CD4-positive, CD25-positive, alpha-beta regulatory T cell (primary cell): ENCODE measurements at places on chromosomes 1 and 21. TPM values are rescaled to one million over a fixed set of nuclear protein-coding genes. Genes with fewer than 3 reads are reported as not detected.
A peak's percentile ranks its signal among the peaks of the same experiment; 100 is the strongest.

GRCh38 chr1:214458541-214458940 lies 92.9 kb downstream of the PTPN14 start:
- H3K4me1 ChIP-seq = no peaks in the 10 kb centered on the region
- H3K4me3 ChIP-seq = no peak overlapping the region
- DNase-seq = no peak
- H3K27ac ChIP-seq = no peak overlapping the region
- H3K27me3 ChIP-seq = peaks cover 9% of the 10 kb centered on the region
- H3K36me3 ChIP-seq = no peaks in the 10 kb centered on the region

FMO4 gene
- 2.0 TPM for total RNA-seq

GRCh38 chr21:34343838-34344381 lies 19.9 kb upstream of the KCNE2 start:
- no peaks in the 10 kb centered on the region for H3K36me3 ChIP-seq
- no peak overlapping the region for H3K27ac ChIP-seq
- no peak overlapping the region for H3K4me3 ChIP-seq
- H3K4me1 ChIP-seq = no peaks in the 10 kb centered on the region
- H3K27me3 ChIP-seq = no peaks in the 10 kb centered on the region

ACOT11 gene
- total RNA-seq = 0.15 TPM

DNA sequence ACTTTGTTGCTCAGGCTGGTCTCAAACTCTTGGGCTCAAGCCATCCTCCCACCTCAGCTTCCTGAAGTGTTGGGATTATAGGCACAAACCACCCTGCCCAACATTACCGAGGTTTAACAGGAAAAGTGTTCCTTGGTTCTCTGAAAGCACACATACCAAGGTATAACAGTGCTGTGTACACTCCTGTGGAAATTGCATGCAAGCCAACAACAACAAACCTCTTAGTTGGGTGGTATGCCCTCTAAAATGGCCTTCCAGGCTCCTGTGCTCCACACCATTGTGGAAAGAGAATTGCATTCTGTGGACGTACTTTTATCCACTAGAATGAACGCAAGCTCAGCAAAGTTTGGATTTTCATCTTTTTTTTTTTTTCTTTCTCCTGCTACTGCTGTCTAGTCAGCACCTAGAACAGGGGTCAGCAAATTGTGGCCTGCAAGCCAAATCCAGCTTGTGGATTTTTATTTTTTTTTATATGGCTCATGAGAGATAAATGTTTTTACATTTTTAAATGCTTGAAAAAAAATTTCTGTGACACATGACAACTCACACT lies 192.2 kb upstream of the TNR start:
- no peaks in the 10 kb centered on the region for H3K4me1 ChIP-seq
- peaks cover 11% of the 10 kb centered on the region for H3K36me3 ChIP-seq
- no peak overlapping the region for H3K27ac ChIP-seq
- H3K4me3 ChIP-seq = no peak overlapping the region
- no peaks in the 10 kb centered on the region for H3K27me3 ChIP-seq
- no peak for DNase-seq

GRCh38 chr1:226764533-226764932 lies 25.5 kb upstream of the ITPKB start:
- H3K4me3 ChIP-seq = no peak overlapping the region
- H3K27me3 ChIP-seq = peaks cover 3% of the 10 kb centered on the region
- H3K4me1 ChIP-seq = no peaks in the 10 kb centered on the region
- no peaks in the 10 kb centered on the region for H3K36me3 ChIP-seq

DNA sequence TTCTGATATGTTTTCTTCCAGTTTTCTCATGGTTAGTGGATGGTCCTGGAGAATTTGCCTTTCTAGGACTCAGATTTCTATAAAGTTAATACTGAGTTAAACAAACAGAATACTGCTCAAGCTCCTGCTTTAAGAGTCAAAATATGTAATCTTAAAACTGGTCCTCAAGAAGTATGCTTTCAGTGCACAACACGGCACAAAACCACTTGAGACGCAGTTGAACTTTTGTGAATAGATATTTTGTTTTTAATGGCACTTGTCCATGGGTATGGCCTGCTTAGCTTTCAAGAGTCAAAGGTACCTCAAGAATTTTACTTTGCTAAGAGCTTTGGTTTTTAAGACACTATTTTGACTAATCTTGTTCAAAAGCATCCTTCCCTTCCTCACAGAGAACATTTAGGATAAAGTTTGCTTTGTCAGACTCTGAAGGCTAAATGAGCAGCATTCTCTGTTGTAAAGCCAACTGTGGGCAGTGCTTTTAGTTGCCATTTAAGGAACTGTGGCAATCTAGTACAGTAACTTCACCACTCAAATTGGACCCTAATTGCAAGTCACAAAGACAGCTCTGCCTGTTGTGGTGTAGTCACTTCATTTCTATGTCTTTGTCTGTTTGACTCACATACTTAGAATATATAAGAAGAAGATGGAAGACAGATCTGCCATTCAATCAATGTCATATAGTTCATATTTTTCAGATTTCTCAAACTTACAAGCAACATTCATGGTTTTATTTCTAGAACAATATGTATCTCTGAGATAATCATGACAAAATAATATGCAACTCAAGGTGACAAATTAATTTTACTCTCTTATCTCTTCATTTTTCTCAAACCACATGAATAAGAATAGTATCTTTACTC lies 28.8 kb downstream of the SAMD13 start:
- no peak for DNase-seq
- H3K27ac ChIP-seq = no peak overlapping the region
- H3K27me3 ChIP-seq = no peaks in the 10 kb centered on the region
- H3K36me3 ChIP-seq = no peaks in the 10 kb centered on the region

DNA sequence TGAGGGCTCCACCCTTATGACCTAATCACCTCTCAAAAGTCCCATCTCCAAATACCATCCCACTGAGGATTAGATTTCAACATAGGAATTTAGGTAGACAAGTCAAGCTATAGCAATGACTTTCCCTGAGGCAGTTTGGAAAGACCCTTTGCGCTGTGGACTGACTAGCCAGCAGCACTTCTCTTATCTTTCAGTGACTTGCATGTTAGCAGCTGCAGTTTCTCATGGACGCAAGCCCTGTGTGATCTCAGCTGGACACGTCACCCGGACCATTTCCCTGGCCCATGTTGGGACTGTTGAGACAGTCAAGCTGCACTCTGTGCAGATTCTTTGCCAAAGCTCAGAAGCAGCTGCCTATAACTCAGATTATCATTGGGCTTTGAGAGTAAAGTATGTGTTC lies 408.1 kb upstream of the USP24 start:
- no peak for DNase-seq
- H3K4me1 ChIP-seq = no peaks in the 10 kb centered on the region
- H3K27ac ChIP-seq = no peak overlapping the region
- no peaks in the 10 kb centered on the region for H3K27me3 ChIP-seq
- no peak overlapping the region for H3K4me3 ChIP-seq

GRCh38 chr1:199837321-199837720 lies 190.2 kb upstream of the NR5A2 start:
- DNase-seq = no peak
- no peak overlapping the region for H3K27ac ChIP-seq
- no peaks in the 10 kb centered on the region for H3K36me3 ChIP-seq

DNA sequence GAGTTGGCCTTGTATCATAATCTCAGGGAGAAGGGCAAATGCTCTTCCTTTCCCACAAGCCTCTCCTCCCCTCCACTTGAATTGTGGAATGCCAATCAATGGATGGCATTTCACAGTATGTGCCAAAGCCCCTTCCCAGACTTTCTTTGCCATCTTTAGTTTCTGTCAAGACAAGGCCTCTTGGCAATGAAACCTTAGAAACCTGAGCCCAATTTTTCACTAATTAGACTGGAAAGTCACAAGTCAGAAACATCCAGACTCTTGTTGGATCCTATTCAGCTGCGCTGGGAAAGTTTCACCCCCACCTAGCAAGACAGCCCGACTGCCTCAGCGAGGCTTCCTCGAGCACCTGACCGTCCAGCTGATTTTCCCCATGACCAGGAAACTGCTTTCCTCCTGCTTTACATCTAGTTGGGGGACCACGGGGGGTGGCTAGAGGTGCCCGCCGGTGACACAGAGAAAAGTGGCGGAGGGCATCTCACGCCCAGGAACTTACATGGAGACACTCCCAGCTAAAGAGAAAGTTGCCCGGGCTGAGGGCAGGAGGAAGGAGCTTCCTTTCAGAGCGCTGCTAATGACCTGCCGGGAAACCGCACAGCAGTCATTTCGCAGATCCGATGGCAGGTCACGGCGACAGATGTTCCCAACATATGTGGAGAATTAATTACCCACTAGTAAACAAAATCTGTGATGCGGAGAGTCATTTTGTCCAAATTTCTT lies 302.6 kb upstream of the RRP15 start:
- H3K27me3 ChIP-seq = no peaks in the 10 kb centered on the region
- no peak overlapping the region for H3K4me3 ChIP-seq
- DNase-seq = no peak
- H3K27ac ChIP-seq = no peak overlapping the region

PRPF38B gene
- 132 TPM for total RNA-seq

DNA sequence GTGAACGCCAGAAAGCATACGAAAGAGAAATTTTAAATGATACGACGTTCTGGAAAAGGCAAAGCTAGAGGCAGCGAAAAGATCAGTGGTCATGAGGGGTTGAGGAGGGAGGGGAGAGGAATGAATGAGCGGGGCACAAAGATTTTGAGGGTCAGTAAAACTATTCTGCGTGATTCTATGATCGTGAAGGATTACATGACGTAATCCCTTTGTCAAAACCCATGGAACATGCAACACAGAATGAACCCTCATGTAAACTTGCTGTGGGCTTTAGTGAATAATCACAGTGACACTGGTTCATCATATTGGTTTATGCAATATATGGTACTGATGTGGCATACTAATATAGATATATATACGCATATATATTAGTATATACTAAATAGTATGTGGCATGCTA lies 13.0 kb downstream of the LRRC38 start:
- H3K27me3 ChIP-seq = no peaks in the 10 kb centered on the region
- no peaks in the 10 kb centered on the region for H3K4me1 ChIP-seq
- H3K4me3 ChIP-seq = no peak overlapping the region
- no peaks in the 10 kb centered on the region for H3K36me3 ChIP-seq
- no peak for DNase-seq
- H3K27ac ChIP-seq = no peak overlapping the region

- H3K27me3 ChIP-seq = no peaks in the 10 kb centered on the region
- no peak for DNase-seq
- peak overlapping the region; percentile 19 for H3K4me3 ChIP-seq
- H3K27ac ChIP-seq = peak overlapping the region; percentile 75
- H3K4me1 ChIP-seq = peaks cover 58% of the 10 kb centered on the region
These were observed 34.9 kb downstream of the RSPH1 start for GRCh38 chr21:42461185-42461520.
